ENCODE measurements at places on chromosomes 16 and 17. TPM values are rescaled to one million over a fixed set of nuclear protein-coding genes. Genes with fewer than 3 reads are reported as not detected.

KRT14 gene
- total RNA-seq = not detected

NPIPB9 gene
- 0.56 TPM for total RNA-seq

DNA sequence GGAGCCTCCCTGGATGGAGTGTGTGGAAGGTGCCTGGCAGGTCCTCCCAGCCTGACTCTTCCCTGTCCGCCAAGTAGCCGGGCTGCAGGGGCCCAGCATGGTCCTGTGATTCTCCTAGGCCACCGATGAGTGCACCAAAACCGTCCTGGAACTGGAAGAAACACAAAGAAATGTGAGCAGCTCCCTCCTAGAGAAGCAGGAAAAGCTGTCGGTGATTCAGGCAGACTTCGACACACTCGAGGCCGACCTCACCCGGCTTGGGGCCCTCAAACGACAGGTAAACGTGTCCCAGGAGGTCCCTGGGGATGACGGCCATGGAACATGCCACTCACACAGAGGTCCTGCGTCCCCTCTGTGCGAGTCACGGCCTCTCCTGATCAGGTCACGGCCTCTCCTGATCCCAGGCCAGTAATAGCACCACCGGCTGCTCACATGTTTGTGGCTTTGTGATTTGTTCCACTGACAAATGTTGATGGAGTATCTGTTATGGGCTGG lies 4.2 kb upstream of the GAA start:
- no peak for DNase-seq

GRCh38 chr17:72005332-72006163 lies 115.3 kb upstream of the SOX9 start:
- DNase-seq = no peak

GRCh38 chr16:84928679-84929420 lies 82.5 kb downstream of the ZDHHC7 start:
- DNase-seq = peak; percentile 39

- no peak for DNase-seq
Observed at GRCh38 chr17:42853004-42853403, 2.0 kb downstream of the AOC3 start.

GRCh38 chr17:13671341-13671740 lies 69.6 kb upstream of the HS3ST3A1 start:
- DNase-seq = no peak

- DNase-seq = peak; percentile 91
Observed at GRCh38 chr17:61338000-61338798, 61.4 kb upstream of the TBX2 start.

TNK1 gene
- total RNA-seq = under 0.01 TPM

DNA sequence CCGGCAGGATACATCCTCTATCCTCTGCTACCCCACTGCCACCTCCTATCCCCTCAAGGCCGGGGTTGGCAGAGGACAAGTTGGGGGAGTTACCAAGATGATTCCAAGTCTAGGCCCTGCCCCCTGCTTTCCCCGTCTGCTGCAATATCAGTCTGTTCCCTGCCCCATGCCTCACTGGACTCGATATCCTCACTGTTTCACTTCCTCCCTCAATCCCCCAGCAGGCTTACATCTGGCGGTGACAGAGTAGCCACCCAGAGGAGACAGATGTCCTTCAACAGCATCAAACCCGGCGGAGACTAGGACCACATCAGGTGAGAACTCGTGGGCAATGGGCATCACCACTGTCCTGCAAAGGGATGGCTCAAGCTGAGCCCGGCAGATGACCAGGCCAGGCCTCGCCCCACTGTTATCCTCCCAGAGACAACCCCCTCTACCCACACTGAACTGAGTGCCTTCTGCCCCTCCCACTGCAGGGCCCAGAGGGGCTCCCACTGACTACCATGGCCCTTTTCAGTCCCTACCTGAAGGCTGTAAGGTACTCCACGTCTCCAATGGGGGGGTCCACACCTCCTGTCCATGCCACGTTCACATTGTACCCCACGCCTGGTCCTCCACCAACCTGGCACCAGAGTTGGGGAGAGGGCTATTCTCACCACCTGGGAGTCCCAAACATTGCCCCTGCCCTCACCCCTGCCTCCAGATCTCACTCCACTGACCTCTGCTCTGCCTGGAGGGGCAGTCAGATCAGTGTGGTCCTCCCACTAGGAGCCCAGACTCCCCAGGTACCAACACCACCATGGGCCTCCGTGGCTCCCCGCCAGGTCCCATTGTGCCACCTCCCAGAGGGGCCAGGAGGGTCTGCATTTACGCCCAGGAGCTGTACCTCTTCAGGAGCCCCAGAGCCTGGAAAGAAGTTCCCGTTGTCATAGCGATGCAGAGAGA lies 9.6 kb downstream of the G6PC3 start:
- DNase-seq = no peak

DNA sequence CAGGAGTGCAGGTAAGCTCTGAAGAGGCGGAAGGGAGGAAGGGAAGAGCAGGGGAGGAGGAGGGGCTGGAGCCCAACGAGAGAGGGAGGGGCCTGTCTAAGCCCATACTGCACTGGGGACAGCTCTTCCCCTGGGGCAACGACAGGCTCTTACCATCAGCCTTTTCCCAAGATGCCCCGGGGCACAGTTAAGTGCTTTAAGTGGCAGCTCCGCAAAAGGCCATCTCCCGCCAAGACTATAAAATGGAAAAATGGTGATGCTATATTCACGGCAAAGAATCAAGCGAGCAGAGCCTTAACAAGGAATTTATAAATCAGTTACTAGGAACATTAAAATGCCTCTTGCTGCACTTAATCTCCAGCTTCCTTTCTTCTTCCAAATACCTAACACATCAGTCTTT lies 110.2 kb upstream of the NLRP1 start:
- DNase-seq = no peak

- DNase-seq = no peak
Observed at GRCh38 chr17:41722231-41722630, 10.1 kb downstream of the GAST start.

DNA sequence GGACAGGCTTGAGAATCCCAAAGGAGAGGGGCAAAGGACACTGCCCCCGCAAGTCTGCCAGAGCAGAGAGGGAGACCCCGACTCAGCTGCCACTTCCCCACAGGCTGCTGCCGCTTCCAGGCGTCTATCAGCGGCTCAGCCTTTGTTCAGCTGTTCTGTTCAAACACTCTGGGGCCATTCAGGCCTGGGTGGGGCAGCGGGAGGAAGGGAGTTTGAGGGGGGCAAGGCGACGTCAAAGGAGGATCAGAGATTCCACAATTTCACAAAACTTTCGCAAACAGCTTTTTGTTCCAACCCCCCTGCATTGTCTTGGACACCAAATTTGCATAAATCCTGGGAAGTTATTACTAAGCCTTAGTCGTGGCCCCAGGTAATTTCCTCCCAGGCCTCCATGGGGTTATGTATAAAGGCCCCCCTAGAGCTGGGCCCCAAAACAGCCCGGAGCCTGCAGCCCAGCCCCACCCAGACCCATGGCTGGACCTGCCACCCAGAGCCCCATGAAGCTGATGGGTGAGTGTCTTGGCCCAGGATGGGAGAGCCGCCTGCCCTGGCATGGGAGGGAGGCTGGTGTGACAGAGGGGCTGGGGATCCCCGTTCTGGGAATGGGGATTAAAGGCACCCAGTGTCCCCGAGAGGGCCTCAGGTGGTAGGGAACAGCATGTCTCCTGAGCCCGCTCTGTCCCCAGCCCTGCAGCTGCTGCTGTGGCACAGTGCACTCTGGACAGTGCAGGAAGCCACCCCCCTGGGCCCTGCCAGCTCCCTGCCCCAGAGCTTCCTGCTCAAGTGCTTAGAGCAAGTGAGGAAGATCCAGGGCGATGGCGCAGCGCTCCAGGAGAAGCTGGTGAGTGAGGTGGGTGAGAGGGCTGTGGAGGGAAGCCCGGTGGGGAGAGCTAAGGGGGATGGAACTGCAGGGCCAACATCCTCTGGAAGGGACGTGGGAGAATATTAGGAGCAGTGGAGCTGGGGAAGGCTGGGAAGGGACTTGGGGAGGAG lies at the start of gene CSF3:
Gene CSF3 (plus strand): TSS at position 436 of the 993 bp plus-strand sequence. CDS start 35 bp downstream, at position 471.
- DNase-seq = no peak

- peak; percentile 59 for DNase-seq
Observed at GRCh38 chr16:71412270-71413160, 29.3 kb downstream of the TLE7 start.

MAPK8IP3 gene
- total RNA-seq = 17.0 TPM

DNA sequence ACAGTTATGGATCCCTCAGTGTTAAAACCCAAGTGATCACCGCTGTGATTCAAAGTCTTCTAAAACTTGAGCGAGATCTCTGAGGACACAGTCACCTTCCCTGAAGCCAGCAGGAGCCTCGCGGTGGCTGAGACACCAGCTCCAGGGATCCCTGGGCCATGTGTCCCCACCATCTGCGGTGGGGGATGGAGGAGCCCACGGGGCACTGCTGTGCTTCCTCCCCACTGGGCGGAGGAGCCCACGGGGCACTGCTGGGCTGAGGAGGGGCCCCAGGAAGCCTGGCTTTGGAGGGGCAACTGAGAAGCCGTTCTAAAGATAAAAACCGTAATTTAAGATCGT lies 65.7 kb upstream of the METRNL start:
- no peak for DNase-seq

DNA sequence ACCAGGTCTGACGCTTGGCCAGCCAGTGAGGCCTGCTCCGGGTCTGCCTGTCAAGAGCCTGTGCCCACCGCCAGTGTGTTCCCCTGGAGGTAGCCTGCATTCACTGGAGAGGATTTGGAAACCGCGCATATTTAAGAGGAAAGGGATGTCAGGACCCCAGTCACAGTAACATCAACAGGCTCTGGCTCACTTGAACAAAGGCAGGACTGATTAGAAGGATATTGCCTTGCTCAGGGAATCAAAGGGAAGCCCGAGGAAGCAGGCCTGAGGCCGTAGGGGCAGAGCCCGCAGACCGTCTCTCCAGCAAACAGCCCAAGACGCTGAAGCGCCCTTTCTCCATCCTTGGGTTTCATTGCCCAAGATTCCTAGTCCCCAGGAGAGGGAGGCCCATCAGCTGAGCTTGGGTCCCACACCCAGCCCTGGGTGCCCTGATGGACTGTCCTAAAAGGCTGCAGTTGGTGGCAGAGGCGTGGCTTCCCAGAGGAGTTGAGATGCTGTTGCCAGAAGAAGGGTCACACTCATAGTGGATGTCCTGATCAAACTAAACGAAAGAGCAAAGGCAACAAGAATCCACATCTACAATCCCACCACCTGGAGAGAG lies 23.2 kb downstream of the NT5M start:
- no peak for DNase-seq

GRCh38 chr17:46037722-46038255 lies 38.7 kb downstream of the STH start:
- DNase-seq = no peak

DNA sequence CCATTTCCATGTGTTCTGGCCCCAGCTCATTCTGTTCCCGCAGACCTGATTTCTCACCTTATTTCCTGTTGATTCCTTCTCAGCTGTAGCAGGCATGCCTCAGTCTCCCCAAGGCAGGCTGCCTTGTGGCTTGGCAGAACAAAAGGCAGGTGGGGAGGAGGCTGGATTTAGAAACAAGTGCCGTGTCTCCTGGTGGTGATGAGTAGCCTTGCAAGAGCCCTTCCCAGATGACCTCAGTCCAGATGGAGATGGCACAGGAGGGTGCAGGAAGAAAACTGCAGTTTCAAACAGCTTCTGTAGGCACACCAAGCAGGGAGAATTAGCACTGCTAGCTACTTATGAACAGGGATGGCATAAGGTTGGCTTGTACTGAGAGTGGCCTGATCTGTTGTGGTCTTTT lies 64.6 kb downstream of the ARHGAP44 start:
- no peak for DNase-seq

DNA sequence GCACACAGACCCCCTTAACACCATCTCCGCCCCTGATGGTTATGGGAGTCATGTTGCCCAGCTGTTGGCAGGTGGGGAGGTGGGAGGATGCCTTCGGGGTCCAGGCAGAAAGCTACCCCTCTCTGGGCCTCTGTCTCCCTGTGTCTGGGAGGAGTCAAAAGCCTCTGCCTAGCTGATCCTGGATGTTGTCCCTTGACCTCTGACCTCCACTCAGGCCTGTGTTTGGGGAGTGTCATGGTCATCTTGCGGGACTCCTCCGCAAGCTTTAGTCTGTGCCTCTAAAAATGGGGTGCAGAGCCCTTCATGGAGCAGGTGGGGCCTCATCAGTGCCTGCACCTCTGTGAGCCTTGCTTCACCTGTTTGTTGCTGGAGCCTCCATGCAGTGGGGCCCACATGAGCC lies 3.8 kb downstream of the LLGL1 start:
- DNase-seq = no peak

DNA sequence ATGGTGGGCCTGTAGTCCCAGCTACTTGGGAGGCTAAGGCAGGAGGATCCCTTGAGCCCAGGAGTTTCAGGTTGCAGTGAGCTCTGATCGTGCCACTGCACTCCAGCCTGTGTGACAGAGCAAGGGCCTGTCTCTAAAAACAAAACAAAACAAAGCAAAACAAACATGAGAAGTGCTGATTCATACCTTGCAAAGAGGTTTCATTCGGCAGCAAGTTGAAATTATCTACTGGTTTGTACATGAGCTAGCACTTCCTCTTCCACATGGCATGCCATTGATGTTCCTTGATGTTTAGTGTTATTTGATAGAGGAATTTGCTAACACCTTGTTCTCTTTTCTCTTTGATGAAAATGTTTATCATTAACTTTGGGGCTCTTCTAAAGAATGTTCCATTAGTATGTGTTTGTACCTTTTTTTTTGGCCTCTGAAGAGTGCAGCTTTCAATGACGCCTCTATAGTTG lies 50.6 kb downstream of the SPECC1 start:
- peak; percentile 23 for DNase-seq

DNA sequence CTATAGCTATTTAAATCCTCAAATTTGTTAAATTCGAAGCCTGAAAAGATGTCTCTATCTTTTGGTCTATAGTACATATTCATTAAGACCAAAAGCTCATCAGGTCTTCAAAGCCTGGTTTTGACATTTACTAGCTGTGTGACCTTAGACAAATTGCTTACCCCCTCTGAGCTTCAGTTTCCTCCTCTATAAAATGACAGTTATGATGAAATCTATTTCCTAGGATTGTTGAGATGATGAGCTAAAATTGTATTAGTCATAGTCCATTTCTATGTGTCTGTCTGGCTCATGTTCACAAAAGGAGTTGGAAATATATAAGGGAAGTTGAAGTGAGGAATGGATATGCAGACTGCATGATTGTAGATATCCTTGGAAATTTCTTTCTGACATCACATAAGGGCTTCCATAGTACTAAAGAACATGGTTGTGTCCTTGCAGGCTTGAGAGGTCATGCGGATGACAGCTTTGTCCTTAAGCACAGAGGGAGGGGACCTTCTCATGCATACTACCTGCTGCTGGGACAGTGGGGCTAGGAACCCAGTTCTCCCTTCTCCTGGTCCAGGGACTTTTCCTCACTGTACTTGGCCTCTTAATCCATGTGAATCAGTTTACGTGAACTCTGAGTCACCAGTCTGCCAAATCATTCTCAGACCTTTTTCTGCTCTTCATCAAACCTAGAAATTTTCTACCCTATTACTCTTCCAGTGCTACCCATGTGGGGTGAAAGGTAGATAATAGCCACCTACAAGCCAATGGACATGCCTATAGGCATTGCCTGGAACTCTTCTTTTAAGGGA lies 487.5 kb upstream of the SALL1 start:
- peak; percentile 6 for DNase-seq

- DNase-seq = no peak
Observed at GRCh38 chr17:59800530-59800942, 92.2 kb downstream of the TUBD1 start.

Data from IMR-90 (cell line).